Tongue (tissue), 3 donors: ENCODE measurements at places on chromosomes 2 and 18. TPM values are rescaled to one million over a fixed set of nuclear protein-coding genes. Genes with fewer than 3 reads are reported as not detected.

IL37 gene
- not detected for total RNA-seq

RGPD4 gene
- not detected for total RNA-seq

PFN4 gene
- total RNA-seq, result not detected

REG3A gene
- not detected for total RNA-seq

LYPD1 gene
- total RNA-seq, result 3.6 TPM

DNA sequence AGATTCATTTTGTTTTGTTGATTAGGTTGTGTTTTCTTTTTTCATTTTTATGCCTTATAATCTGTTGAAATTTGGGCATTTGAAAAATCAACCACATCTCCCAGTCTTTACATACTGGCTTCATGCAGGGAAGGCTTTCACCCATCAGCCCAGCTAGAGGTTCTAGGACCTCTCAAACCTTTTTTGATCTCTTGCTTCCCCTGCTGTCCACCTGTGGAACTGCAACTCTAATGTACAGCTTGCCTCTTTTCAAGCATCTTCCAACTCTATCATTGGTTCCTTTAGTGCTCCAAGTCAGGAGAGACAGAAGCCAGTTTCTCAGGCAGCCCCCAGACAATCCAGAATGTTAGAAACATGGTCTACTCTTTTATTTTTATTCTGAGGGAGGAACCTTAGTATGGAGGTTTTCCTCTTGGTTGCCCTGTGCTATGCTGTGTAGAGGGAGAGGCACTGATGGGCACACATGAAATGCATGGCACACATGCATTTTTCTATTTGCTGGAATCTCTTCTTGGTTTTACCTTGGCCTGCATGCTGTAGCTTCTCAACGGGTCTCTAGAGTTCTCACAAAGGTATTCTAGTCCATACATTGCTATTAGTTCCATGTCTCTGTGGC lies 107.2 kb upstream of the L3MBTL4 start:
- DNase-seq, result no peak

- DNase-seq, result no peak
Measured at GRCh38 chr18:22789052-22789451, 144.1 kb upstream of the RBBP8 start.

DNA sequence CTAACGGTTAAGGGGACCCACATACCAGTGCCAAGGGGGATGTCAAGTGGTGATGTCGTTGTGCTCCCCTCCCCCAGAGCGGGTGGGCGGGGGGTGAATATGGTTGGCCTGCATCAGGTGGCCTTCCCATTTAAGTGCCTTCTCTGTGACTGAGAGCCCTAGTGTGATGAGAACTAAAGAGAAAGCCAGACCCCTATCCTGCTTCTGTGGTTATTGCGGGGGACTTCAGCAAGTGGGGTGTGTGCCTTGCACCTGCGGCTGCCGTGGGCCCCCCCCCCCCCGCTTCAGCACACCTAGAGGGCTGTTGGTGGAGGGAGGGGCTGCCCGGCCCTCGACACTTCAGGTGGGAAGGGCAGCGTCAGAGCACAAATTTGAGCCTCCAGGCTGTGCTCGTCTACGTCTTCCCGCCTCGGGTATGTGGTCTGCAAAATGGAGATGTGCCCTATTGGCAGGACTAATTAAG lies 6.1 kb downstream of the CTDSP1 start:
- peak; percentile 48 for DNase-seq

GRCh38 chr2:60490848-60491247 lies 62.6 kb downstream of the BCL11A start:
- no peak for DNase-seq

DNA sequence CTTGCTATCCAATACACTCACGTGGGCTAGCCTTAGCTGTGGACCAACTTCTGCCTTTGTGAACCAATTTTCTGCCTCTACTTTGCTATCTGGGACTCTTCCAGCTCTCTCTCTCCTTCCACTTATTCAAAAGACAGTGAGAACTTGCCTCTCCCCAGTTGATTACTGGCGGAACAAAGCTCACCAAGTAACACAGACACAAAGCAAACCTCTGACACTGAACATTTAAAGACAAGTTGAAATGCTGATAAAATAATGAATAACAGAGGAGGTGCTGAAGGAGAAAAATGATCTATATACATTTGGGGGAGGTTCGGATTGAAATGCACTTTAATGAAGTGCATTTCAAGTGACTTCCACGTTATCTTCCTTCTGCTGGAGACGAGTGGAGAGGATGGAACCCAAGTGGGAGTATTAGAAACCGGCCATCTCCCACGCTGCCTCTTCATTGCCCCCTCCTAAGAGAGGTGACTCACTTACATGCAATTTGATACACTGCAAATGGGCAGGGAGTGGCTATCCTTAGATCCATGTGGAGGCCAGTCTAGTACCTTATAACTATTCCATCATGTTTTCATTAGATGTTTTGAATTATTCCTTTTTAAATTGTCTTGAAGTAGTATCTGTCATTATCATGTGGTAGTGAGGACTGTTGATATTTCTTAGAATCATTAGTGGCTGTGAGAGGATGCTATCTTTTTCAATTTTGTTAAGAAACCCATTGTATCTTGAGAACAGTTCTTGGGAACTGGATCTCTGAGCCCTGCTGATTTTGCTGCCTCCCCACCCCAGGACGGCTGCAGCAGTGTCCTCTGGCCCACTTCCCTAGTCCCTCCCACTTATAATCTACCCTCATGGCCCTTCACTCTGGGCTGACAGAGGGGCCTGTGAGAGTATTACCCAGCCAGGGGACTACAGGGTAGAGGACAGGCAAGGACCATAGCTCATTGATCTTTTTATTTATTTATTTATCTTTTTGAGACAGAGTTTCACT lies 6.0 kb upstream of the GLI2 start:
- no peak for DNase-seq

DNA sequence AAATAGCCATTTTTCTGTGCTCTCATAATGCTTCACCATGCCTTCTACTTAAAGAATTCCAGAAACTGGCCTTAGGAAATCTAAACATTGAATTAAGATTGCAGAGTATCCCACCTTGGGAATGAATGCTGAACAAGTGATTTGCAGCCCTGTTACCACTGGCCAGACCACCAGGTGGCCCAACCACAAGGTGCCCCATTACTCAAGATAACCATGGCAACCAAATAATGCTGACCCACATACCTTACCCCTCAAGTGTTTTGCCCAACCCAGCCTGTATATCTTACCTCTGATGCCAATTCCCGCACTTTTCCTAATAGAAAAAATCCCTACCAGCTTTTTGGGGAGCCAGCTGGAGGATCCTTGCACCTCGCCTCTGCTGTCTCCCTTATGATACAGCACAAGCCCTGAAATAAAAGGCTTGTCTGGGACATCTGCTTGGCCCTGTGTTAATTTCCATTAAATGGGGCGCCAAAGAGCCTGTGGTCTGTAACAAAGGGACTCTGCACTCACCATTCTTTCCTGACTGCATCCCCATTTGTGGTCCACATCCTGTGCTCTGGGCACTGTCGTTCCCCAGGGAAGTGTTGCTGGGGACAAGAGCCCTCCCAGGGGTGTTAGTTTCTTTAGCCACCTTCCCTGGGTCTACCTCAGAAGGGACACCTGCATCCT lies 17.3 kb upstream of the KCNF1 start:
- DNase-seq, result no peak

DNA sequence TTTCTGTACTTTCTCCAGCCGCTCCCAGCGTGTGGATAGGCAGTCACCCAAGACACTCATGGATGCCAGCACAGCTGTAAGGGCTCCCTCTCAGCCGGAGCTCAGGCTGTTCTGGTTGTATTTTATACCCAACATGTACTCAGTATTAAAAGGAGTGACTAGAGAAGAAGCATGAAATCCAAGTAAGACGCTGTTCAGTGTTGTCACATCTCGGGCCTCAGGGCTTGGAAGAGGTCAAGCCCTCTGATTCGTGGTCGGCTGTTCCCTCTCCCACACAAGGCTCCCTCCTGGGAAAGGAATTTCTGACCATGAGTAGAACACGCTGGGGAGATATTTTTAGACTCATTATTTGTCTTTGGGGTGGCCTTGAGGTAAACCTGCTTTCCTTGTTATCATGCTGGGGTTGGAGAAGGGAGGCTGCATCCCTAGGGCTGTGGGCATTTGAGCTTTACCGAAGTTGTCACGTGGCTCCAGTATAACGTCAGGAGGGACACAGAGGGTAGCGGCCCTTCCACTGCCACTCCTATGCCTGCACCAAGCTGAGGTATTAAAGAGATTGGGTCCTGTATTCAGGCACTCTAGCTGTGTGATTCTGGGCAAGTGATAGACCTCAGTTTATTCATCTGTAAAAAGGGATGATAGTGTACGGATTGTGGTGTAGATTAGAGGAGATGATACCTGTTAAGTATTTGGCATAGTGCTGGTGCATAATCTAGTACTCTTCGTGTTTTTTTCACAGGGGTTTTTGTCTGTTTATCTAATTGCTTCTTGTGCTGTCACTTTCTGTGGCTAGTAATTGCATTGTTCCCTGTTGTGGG lies 34.1 kb downstream of the HK2 start:
- DNase-seq, result peak; percentile 10

- no peak for DNase-seq
Measured at GRCh38 chr2:88355486-88355885, 97.0 kb downstream of the FOXI3 start.

- no peak for DNase-seq
Measured at GRCh38 chr2:102940684-102941083, 178.9 kb downstream of the TMEM182 start.

GRCh38 chr2:238261718-238262375 lies 22.0 kb upstream of the HES6 start:
- DNase-seq, result no peak

- peak; percentile 72 for DNase-seq
Measured at GRCh38 chr2:178628605-178629004, 148.3 kb downstream of the PLEKHA3 start.
